ENCODE measurements at places on chromosomes 7 and 10. TPM values are rescaled to one million over a fixed set of nuclear protein-coding genes. Genes with fewer than 3 reads are reported as not detected.

DNA sequence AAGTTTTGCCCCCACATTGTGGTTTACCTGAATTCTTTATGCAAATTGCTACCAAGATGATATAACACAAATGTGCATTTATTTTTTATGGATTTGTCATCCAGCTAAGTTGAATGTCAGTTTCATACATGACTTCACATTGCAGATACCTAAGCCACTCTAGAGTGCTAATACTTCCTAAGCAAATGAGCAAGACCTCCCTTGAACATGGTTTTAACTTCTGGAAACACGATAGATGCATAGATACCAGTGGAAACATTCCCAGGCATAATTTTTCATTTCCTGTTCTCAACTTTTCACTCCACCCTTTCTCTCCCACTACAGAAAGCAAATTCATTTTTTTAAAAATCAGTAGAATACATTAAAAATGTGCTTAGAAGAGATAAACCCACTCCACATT, 20.3 kb downstream of the GOT1 start:
- H3K4me3 ChIP-seq, result no peak overlapping the region
- no peak for DNase-seq
- H3K36me3 ChIP-seq, result peaks cover 19% of the 10 kb centered on the region
- peaks cover 20% of the 10 kb centered on the region for H3K4me1 ChIP-seq

GRCh38 chr10:79146611-79147130, 77.9 kb downstream of the ZMIZ1 start:
- peak overlapping the region; percentile 49 for H3K27ac ChIP-seq
- peaks cover 15% of the 10 kb centered on the region for H3K36me3 ChIP-seq
- DNase-seq, result no peak

- peaks cover 9% of the 10 kb centered on the region for H3K27me3 ChIP-seq
- DNase-seq, result no peak
- no peaks in the 10 kb centered on the region for H3K4me1 ChIP-seq
- no peak overlapping the region for H3K4me3 ChIP-seq
- no peaks in the 10 kb centered on the region for H3K36me3 ChIP-seq
These were observed 74.2 kb downstream of the ARMC3 start for GRCh38 chr10:23001901-23002516.

Gene GJD4
- not detected for total RNA-seq

- no peaks in the 10 kb centered on the region for H3K36me3 ChIP-seq
- no peak for DNase-seq
- no peak overlapping the region for H3K27ac ChIP-seq
These were observed 53.2 kb downstream of the ICA1 start for GRCh38 chr7:8208816-8209215.

Gene ANKRD30A
- not detected for total RNA-seq

DNA sequence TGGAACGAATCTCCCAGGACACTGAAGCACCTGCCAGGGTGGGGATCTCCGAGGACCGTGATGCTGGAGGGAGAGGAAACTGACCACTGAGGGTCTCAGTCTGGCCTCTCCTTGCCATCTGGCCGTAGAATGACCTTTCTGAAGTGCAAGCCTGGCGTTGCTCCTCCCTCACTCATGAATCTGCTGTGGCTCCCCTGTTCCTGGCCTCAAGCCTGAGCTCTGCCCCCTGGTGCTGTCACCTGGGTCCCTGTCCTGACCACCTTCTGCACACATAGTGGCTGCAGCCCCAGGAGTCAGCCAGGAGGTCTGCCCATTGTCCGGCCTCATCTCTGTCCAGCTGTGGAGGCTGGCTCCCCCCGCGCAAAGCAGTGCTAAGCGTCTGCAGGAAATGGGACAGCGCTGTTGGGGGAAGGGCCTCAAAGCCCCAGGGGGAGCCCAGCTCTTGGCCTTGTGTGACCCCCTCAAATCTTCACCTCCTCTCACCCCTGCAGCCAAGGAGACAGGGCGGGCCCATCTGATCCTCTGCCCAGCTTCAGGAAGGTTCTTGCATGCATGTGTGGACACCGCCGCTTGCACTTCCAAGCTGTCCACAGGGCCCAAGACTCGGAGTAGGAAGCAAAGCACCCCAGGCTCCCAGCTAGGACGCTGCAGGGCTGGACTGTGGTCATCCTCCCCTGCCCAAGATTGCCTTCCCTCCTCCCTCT, 65.7 kb downstream of the MYL10 start:
- H3K36me3 ChIP-seq, result peaks cover 1% of the 10 kb centered on the region
- peak; percentile 77 for DNase-seq
- peaks cover 5% of the 10 kb centered on the region for H3K27me3 ChIP-seq
- H3K27ac ChIP-seq, result no peak overlapping the region
- H3K4me3 ChIP-seq, result no peak overlapping the region
- H3K4me1 ChIP-seq, result peaks cover 4% of the 10 kb centered on the region

Gene POU6F2
- total RNA-seq, result 0.40 TPM

- H3K4me1 ChIP-seq, result peaks cover 15% of the 10 kb centered on the region
- DNase-seq, result no peak
These were observed 106.6 kb upstream of the KCNMA1 start for GRCh38 chr10:77744245-77744644.

- peaks cover 7% of the 10 kb centered on the region for H3K36me3 ChIP-seq
- peak overlapping the region; percentile 89 for H3K4me3 ChIP-seq
- no peak for DNase-seq
- no peaks in the 10 kb centered on the region for H3K27me3 ChIP-seq
- peaks cover 55% of the 10 kb centered on the region for H3K4me1 ChIP-seq
These were observed 3.1 kb downstream of the FLNC start for GRCh38 chr7:128833148-128833945.

Gene STK32C
- total RNA-seq, result 17.9 TPM

Gene CLDN15
- 7.6 TPM for total RNA-seq

DNA sequence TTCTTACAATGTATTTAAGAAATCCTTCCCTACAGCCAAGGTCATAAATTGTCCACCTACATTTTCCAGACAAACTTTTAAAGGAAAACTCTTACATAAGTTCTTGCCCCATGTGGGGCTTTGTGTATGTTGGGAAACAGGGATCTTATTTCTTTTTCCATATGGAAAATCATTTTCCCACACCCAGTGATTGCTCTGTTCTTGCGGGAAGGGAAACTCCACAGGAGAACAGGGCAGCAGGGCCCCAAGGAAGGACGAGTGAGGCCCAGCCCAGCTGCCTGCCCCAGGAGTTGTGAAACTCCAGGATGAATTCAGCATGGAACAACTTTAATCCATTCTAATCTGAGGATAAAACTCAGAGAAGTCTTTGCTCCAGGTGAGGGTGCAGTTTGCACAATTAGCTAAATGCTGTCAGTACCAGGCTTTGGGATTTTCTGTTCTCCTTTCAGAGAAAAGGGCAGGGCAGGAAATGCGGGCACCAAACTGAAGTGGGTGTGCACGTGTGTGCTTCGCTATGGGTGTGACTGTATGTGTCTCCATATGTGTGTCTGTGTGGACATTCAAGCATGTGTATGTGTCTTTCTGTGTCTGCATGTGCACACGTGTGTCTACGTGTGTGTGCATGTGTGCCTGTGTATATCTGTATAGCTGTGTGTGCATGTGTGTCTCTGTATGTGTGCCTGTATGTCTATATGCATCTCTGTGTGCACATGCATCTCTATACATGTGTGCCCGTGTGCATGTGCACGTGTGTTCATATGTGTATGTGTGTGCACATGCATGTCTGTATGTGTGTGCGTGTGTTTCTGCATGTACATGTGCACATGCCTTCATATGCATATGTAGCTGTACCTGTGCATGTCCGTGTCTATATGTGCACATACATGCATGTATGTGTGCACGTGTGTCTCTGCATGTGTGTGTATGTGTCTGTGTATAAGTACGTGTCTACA, 102.0 kb upstream of the FAM20C start:
- H3K36me3 ChIP-seq, result no peaks in the 10 kb centered on the region
- peak overlapping the region; percentile 83 for H3K27ac ChIP-seq
- H3K4me1 ChIP-seq, result peaks cover 33% of the 10 kb centered on the region
- H3K27me3 ChIP-seq, result peaks cover 12% of the 10 kb centered on the region
- H3K4me3 ChIP-seq, result no peak overlapping the region
- no peak for DNase-seq

Gene OR2A7
- 0.68 TPM for total RNA-seq

GRCh38 chr7:65731562-65732035, 141.3 kb upstream of the VKORC1L1 start:
- H3K27me3 ChIP-seq, result no peaks in the 10 kb centered on the region
- DNase-seq, result no peak
- H3K4me1 ChIP-seq, result peaks cover 6% of the 10 kb centered on the region
- H3K36me3 ChIP-seq, result peaks cover 4% of the 10 kb centered on the region

Gene SORCS1
- total RNA-seq, result not detected

Gene PLAC9
- 121 TPM for total RNA-seq

DNA sequence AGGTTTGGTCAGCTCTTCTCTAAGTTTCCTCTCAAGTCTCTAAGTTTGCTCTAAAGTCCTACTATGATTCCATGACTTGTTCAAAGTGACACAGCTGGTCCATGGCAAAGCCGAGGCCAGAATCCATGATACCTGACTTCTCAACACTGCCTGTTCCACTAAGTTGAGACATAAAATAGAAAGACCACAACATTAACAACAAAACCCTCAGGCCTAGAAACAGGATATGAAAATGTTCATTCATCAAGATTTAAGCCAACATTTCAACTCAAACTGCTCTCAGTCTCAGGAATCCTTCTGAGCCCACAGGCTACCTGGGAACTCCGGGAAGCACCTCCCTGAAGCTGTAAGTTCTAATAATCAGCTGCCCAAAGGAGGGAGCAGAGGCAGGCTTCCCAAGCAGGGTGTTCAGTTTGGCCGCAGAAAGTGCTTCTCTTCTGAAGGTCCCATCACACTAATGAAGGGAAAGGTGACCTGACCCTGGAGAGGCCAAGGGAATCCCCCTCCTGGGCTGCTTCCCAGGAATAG, 62.9 kb downstream of the STK17A start:
- H3K36me3 ChIP-seq, result peaks cover 21% of the 10 kb centered on the region
- peaks cover 64% of the 10 kb centered on the region for H3K4me1 ChIP-seq
- peak overlapping the region; percentile 96 for H3K27ac ChIP-seq
- DNase-seq, result no peak
- H3K4me3 ChIP-seq, result no peak overlapping the region

GRCh38 chr10:34748767-34749166, 66.3 kb downstream of the PARD3 start:
- H3K4me1 ChIP-seq, result peaks cover 17% of the 10 kb centered on the region
- no peak overlapping the region for H3K27ac ChIP-seq
- no peaks in the 10 kb centered on the region for H3K36me3 ChIP-seq
- H3K4me3 ChIP-seq, result no peak overlapping the region

- no peak overlapping the region for H3K4me3 ChIP-seq
- H3K4me1 ChIP-seq, result peaks cover 19% of the 10 kb centered on the region
- no peak overlapping the region for H3K27ac ChIP-seq
These were observed 10.8 kb downstream of the ERLIN1 start for GRCh38 chr10:100174699-100175677.

Gene CYP3A5
- not detected for total RNA-seq

Gene GIGYF1
- 32.8 TPM for total RNA-seq

DNA sequence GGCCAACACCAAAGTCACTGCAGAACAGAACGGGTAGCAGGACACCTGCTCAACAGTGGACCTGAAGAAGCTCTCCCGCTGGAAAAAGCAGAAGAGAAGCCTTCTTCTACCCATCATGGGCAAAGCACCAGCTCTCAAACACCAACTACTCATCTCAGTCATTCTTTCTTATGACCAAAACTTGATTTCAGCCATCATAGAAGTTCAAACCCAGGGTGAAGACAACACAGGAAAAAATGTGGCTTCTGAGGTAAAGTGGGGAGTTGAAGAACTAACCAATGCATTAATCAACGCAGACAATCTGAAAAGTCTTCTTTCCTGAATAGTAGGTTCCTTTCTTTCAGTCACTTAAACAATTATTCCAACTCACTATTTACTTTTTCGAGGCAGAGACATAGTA, 83.3 kb downstream of the ELMO1 start:
- H3K27ac ChIP-seq, result no peak overlapping the region
- no peak for DNase-seq
- H3K27me3 ChIP-seq, result peaks cover 28% of the 10 kb centered on the region
- H3K36me3 ChIP-seq, result no peaks in the 10 kb centered on the region
- H3K4me1 ChIP-seq, result no peaks in the 10 kb centered on the region
- no peak overlapping the region for H3K4me3 ChIP-seq
